GM06990 (cell line): ENCODE measurements at places on chromosomes 16 and 17.

- DNase-seq = no peak
Observed at GRCh38 chr17:2903193-2903974, 107.1 kb downstream of the RAP1GAP2 start.

DNA sequence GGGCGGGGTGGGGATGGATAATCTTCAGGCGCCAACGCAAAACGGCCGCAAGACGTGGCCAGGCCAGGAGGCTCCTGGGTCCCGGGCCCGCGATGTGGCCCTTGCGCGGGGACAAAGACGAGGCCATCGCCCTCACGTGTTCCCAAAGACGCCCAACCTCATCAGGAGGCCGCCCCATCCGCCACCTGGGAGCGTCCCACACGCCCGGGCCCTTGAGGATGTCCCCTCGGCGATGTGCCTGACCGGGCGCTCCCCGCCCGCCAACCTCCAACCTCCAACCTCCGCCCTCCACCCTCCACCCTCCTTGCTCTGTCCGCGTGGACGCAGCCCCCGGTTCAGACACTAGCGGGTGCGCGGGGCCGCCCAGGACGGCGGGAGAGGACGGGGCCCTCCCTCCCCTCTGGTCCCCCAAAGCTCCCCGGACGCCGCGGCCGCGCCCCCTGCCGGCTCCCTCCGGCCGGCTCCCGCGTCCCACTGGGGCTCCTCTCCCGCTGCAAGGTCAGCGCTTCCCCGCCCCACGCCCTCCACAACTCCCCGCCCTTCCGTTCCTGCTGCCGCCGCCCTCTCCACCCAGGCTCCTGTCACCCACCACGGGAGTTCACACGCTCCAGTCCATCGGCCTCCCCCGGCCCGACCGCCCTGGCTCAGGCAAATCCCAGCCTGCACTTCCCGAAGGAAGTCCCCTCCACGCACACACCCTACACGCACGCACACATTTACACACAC, 250.8 kb upstream of the RPL38 start:
- peak; percentile 22 for DNase-seq

DNA sequence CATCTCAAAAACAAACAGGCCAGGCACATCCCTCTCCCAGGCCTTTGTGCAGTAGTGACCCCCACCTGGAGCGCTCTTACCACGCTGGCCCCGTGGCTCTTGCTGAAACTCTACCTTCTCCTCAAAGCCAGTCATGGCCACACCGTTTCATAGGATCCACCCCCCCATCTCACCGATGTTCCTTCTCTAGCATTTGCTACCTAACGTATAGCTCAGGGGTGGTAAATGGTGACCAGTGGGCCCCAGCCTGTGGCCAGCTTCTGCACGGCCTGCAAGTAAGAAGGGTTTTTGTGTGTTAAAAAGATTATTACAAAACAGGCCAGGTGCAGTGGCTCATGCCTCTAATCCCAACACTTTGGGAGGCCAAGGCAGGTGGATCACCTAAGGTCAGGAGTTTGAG, 43.8 kb downstream of the RMI2 start:
- no peak for DNase-seq

DNA sequence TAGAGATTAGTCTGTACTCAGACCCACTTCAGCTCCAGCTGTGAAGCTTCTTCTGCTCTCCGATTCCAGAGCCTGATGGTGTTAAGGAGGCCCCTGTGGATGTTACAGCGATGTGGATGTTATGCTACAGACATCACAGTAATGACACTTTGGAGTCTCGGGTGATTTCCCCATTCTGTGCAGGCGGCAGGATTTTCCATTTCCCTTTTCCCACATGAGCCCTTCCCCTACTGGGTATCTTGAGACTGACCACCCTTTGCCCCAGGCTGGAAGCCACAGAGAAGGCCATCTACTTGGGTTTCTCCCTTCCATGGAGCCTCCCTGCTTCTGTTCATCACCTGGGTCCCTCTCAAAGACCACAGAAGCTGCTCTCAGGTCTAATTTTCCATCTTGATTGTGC, 78.3 kb downstream of the KCNJ12 start:
- no peak for DNase-seq

- DNase-seq = no peak
Observed at GRCh38 chr17:16052486-16052885, 52.9 kb downstream of the TTC19 start.

GRCh38 chr17:2682176-2682938, 29.2 kb downstream of the CLUH start:
- no peak for DNase-seq

DNA sequence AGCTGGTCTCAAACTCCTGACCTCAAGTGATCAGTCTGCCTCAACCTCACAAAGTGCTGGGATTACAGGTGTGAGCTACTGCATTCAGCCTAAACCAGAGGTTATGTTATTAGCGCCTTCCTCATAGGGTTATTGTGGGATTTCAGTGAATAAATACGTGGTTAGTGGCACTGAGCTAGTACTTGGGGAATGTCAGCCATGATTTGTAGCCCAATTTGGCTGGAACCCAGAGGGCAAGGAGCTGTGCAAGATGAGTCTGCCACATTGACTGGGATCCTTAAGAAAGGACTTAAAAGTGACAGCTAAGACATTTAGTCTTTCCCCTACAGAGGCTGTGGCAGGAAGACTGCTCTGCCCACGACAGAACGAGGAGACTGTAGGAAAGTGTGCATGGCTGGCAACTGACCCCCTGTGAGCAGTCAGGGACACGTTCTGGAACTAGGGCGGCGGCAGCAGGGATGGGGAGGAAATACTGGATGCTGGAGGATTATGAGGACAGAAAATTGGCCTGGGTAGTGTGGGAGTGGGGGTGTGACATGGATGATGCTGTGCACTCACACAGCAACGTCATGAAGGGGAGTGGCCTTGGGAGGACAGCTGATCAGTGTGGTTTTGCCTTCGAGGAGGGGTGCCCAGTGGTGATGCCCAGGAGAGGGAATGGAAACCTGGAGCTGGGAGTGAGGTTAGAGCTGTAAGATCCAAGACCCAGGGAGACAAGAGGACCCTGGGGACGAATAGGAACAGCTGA, 14.6 kb downstream of the ATP5PD start:
- DNase-seq = no peak
